Urinary bladder (tissue), 4 donors: ENCODE measurements at places on chromosomes 11 and 22. TPM values are rescaled to one million over a fixed set of nuclear protein-coding genes. Genes with fewer than 3 reads are reported as not detected.

DNA sequence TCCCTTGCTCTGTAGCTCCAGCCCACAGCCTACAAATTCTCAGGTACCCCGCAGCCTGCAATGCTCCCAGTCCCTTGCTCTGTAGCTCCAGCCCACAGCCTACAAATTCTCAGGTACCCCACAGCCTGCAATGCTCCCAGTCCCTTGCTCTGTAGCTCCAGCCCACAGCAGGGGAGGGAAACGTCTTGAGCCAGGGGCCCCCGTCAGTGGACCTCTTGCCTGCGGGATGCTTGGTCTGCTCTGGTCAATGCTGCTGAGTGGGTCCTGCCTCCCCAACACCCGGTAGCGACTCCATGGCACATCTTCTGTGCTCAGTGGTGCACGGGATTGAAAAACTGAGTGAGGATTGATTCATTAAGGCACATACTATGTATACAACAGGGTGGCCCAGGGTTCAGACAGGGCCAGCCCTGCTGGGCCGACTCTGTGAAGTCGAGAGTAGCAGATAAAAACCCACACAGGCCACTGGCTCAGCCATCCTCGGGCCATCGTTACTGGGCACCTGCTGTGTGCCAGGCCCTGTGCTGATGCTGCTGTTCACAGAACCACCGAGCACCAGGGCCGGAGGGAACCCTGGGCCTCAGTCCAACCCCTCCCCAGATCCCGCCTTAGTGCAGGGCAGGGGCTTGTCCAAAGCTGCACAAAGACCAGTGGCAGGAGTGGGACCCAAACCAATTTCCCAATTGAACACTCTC is 69.7 kb downstream of the MYO7A start:
- no peak for DNase-seq

DNA sequence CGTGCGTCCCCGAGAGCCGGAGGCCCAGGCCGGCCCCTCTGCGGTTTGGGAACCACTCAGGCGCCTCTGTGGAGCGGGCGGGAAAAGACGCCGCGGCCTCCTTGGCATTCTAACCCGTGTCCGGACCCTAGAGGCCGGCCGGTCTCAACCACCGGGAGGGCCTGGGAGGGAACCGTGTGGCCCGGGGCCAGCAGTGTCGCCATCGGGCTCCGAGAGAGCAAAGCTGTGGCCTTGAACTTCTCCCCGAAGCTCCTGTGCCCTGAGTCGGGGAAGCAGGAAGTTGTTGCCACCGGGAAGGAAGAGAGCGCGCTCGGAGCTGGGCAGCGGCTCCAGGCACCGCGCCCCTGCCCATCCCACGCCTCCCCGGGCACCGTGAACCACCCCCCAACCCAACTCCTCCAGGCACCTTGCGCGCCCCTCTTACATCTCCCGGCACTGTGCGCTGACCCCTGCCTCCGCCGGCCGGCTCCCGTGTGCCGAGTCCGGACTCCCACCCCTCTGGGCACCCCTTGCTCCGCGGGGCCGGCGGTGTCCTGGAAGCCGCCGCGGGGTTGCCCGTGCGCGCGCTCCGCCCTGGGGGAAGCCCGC is 80.0 kb upstream of the PPARA start:
- DNase-seq: no peak

- DNase-seq: no peak
Measured at GRCh38 chr11:128304666-128305485, 282.5 kb downstream of the ETS1 start.

GRCh38 chr22:43225609-43226008 is 38.7 kb upstream of the TTLL12 start:
- DNase-seq: no peak

The OR8D4 gene
- 0.21 TPM for total RNA-seq
